Esophagus mucosa (tissue), 1 donor: ENCODE measurements at places on chromosomes 4 and X.

DNA sequence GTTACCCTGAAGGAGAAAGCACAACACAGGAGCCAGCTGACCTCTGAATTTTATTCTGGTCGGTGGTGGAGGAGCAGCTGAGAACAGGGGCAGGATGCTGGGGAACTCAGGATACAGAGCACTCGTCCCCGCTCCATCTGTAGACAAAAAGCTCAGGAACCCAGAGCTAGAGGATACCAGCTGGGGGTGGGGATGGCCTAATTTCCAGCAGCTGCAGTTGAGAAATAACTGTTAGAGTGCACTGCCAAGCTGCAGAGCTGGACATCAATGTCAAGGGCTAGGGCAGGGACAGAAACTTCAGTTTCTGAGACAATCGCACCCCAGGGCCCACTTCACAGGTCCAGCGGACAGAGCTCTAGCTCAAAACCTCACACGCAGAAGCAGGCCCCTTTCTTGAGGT lies 122.1 kb upstream of the GUCY1A1 start:
- ATAC-seq, result no peak

GRCh38 chr4:172514011-172514410 lies 654.6 kb upstream of the GALNT7 start:
- peak; percentile 17 for ATAC-seq

GRCh38 chr4:159414305-159414704 lies 311.4 kb downstream of the RAPGEF2 start:
- ATAC-seq, result no peak

- no peak for ATAC-seq
These were observed 52.8 kb downstream of the PRDM5 start for GRCh38 chr4:120869613-120870278.

DNA sequence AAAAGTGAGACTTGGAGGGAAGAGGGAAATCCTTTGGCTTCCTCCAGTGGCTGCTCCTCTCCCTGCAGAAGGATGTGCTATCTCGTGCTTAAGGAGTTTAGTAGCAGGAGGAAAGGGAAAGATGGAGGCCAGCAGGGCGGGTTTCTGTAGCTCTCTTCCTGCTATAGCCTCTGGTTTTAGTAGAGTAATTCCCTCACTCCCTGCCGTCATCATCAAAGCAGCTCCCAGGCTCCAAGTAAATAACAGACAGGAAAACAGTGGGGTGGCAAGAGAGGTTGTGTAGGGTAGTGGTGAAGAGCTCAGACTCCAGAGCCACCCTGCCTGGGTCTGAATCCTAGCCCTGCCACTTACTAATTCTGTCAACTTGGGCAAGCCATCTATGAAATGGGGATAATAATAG lies 81.5 kb upstream of the CITED1 start:
- ATAC-seq, result no peak

- ATAC-seq, result peak; percentile 68
These were observed 54.7 kb downstream of the CNGA2 start for GRCh38 chrX:151789179-151789800.
